Right cardiac atrium (tissue), 5 donors: ENCODE measurements at places on chromosomes 11 and 22. TPM values are rescaled to one million over a fixed set of nuclear protein-coding genes. Genes with fewer than 3 reads are reported as not detected.

Gene FGF4
- not detected for total RNA-seq

Gene PGA5
- total RNA-seq = 3.4 TPM

Gene CASP12
- 0.45 TPM for total RNA-seq

Gene CBY1
- 35.6 TPM for total RNA-seq

Gene RFPL1
- not detected for total RNA-seq

Gene FOLR2
- total RNA-seq = 37.1 TPM

Gene CD3D
- total RNA-seq = 0.53 TPM

Gene TYR
- not detected for total RNA-seq

Gene SCGB1C1
- total RNA-seq = not detected

Gene LMNTD2
- 0.65 TPM for total RNA-seq

Gene POU2F3
- 0.17 TPM for total RNA-seq

Gene LMO1
- total RNA-seq = not detected

Gene PPARA
- 71.4 TPM for total RNA-seq

Gene PRR33
- 0.82 TPM for total RNA-seq

Gene PHLDA2
- not detected for total RNA-seq

Gene GGT5
- total RNA-seq = 42.4 TPM

Gene KIRREL3
- 0.74 TPM for total RNA-seq
